Left ventricle myocardium inferior (tissue), 1 donor: ENCODE measurements at places on chromosomes 3 and 15.

DNA sequence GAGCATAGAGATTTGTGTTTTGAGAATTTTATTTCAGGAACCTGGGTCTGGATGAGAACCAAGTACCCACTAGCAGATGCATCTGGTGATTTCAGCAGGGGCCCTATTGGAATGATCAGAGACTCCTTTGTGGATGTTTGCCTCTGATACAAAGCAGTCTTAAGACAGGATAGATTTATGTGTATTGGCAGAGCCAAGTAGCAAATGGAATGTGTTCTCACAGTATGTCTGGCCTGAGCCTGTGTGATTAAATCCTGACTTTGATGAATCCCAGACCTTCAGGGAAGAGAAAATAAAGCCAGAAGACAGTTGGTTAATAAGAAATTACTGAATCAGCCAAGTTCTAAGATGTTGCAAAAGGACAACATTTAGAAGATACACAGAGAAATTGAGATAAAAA, 755.5 kb upstream of the SEMA6D start:
- no peak for DNase-seq

DNA sequence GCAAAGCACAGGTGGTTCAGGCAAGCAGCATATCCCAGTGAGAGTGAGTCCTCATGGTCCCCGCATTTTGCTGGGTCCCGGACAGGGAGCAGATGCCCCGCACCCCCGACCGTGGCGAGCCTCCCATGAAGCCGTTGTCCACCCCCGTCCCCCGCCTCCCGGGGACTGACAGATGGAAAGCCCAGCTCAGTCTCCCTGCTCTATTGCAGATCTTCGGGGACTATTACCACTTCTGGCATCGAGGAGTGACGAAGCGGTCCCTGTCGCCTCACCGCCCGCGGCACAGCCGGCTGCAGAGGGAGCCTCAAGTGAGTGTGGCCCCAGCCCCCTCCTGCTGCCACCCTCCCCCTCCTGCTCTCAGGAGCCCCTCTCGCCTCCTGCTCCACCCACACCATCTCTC, 7.7 kb downstream of the FURIN start:
- no peak for DNase-seq

DNA sequence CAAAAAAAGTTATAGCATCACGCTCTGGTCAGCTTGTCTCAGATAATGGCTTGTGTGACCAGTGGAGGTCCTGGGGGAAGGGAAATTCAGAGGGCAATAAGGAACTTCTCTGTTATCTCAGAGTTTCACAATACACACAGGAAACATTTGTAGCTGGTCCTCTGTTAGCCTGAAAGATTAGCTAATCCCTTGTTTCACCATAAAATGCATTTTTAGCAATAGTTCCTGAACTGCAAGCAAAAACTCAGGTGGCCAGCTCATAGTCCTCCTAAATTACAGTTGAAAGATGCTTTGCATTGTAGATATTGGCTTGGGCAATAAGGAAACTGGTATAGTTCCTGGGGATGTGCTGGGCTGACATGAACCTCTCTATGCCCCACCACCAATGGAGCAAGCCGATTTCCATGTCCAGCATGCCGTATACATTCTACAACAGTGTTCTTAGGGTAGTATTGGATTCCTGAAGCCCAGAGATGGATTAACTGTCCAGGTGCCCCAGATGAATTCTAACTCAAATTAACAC, 141.5 kb upstream of the TBL1XR1 start:
- DNase-seq, result no peak

- no peak for DNase-seq
Measured at GRCh38 chr3:139468399-139468798, 7.9 kb downstream of the RBP2 start.

GRCh38 chr3:177448987-177449359, 251.7 kb upstream of the TBL1XR1 start:
- no peak for DNase-seq

- DNase-seq, result no peak
Measured at GRCh38 chr3:71977525-71977924, 192.6 kb upstream of the PROK2 start.

DNA sequence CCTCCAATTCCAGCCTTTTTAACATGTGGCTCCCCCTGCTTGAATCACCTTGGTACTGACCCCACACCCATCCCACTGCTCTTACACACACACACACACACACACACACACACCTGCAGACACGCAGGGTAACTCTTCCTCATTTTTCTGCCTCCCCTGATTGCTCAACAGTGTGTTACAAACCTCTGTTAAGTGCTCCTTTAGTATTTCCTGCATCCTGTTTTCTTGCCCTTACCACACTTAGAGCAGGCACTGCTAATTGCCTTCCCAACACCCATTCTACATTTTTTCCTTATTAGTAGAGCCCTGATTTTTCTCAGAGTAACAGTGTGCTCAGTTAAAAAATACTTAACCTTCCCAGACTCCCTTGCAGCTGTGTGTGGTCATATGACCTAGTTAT, 184.0 kb downstream of the EBLN2 start:
- DNase-seq, result no peak

DNA sequence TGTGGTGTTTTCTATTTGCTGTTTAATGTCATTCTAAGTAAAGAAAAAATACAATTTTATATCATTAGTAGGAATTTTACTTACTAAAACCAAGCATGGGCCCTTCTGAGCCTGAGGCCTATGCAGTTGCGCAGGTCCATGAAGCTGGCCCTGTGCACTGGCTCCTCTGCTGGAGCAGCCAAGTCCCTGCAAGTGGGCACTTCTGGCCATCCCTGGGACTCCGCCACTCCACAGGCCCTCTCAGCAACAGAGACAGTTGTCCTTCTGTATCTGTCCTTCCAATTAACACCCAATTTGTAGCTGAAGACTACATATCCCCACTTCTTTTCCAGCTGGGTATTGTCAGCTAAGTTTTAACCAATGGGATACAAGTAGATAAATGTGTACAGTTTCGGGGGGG, 49.9 kb upstream of the RYK start:
- DNase-seq, result no peak

GRCh38 chr3:123026565-123027291, 835 bp downstream of the SEMA5B start:
- peak; percentile 39 for DNase-seq

DNA sequence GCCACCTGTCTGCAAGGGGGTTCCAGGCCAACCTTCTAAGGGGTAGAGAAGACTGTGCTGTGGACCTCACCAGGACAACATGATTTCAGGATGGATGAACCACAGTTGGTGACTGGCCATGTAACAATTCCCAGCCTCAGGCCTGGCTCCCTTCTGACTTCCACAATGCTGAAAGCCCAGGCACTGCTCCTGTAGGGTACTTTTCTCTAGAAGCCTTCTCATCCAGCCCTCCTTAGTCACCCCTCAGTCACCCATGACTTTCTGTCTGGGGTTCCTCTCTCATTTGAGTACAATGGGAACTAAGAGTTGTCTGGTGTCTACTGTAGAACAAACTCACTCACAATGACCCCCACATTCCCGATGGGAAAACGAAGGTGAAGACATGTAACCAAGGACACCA, 8.6 kb downstream of the ALS2CL start:
- no peak for DNase-seq

- DNase-seq, result no peak
Measured at GRCh38 chr3:72990701-72991395, 5.8 kb upstream of the PPP4R2 start.

GRCh38 chr3:154616298-154616697, 186.3 kb upstream of the GPR149 start:
- DNase-seq, result no peak

GRCh38 chr15:52336529-52336928, 40.9 kb upstream of the MYO5C start:
- no peak for DNase-seq

DNA sequence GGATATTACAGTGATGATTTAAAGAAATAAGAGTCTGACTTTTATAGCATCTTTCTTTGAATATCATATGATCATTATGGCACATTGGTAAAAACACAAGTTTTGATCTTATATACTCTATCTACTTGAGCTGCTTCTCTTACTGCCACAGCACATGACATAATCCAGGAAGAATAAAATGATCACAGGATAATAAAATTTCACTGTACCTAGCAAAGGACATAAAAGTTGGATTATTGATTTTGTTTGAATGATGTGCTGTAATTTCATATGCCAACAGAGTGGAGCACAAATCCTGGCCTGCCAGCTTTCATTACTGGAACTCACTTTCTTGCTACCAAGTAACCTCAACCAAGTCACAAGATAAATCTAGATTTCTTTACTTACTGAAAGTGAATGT, 162.1 kb upstream of the NANOGP8 start:
- no peak for DNase-seq

GRCh38 chr3:154972951-154973350, 107.2 kb upstream of the MME start:
- DNase-seq, result no peak

DNA sequence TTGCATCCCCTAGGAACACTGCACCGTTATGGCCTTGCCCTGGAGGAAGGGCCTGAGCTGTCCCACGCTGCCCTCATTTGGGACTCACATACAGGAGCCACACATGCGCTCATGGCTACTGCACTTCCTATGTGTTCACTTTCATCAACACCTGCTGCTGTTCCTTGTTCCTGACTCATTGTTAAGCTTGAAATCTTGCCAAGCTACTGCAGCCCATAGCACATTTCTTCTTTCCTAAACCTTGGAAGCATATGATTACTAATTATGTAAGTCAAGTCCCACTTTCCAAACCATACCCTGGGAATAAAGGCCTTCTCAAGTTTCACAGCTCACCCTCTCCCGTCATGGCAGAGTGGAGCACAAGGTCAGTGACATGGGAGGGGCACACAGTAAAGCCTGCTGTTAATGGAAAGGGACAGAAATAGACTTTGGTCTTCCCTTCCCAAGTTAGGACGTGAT, 307.9 kb downstream of the CLSTN2 start:
- DNase-seq, result no peak

DNA sequence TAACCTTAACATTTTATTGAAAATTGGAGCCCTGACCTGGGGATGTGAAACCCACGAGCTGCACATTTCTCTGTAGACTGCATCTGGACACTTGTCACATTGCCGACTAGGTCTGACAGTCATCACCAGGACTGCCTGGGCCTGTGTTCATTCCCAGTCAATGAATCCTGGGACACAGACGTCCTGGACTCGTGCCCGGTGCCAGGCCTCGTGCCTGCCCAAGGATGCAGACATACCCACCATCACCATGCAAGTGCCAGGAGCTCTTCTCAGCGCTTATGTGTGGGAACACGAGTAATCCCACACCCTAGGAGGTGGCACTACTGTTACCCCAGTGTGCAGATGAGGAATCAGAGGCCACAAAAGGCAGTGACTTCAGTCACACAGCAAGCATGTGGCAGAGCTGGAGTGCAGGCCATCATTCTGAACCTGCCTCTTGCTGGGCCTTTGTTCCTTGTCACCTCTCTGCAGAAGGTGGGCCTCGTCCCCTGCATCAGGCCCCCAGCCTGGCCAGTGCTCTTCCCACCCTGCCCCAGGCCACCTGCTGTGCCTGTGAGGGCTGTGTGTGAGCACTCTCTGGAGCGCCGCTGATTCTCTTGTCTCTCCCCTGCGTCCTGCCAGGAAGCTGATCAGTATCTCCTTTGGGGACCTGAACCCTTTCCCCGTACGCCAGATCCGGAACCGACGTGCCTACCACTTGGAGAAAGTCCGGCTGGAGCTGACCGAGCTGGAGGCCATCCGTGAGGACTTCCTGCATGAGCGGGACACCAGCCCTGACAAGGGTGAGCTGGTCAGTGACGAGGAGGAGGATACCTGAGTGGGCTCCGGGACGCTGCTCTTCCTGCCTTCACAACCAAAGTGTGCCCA, 58.5 kb downstream of the ADAMTS7 start:
- DNase-seq, result no peak

GRCh38 chr3:14780927-14781507, 37.7 kb upstream of the FGD5 start:
- peak; percentile 64 for DNase-seq

GRCh38 chr3:195727606-195728195, 6.9 kb downstream of the MUC20 start:
- DNase-seq, result no peak
